NCI-H774 (cell line): ENCODE measurements at places on chromosomes 4 and X.

DNA sequence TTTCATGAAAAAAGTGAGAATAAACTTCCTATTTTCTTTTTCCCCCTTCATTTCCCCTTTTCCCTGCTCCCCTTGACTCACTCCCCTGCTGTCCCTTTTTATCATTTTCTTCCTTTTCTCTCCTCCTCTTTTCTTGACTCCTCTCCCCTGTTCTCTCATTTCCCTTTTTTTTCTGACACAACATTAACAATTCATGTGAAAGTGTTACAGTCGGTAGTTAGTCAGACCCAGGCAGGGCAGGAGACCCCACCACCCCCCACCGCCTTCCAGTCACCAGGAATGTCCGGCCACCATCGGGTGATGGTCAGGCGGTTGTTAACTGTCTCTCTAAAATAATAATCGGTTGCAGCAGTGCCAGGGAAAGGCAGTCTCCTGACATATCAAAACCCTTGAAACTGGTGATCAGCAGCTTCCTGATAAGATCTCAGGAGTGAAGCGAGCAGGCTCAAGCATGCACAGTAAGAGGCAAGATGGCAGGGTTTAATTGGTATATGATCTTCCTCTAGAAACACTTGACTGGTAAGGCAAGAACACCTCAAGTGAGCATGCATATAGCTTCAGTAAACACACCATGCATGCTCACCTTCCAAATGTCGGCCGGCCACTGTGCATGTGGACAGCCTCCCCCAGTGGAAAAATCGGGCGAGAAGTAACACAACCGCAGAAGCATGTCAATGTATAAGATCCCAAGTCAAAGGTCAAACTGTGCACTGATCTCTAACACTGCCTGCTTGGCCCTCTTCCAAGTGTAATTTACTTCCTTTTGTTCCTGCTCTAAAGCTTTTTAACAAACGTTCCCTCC lies 191.4 kb downstream of the NDST4 start:
- DNase-seq: no peak

DNA sequence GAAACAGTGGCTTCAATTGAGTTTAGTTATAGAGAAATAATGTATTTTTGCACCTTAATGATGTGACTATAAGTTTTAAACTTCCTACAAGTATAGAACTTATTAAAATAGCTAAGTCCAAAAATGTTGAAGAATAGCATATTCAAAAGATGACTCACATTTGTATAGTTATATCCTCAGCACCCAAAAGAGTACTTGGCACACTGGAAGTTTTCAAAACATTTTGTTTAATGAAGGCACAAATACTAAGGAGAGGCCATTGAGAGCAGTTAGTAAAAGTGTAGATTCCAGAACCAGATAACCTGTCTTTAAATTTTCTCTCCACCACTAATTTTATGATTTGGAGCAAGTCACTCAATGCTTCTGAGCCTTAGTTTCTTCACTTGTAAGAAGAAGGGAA lies 226.9 kb upstream of the MID1 start:
- DNase-seq: no peak

GRCh38 chrX:12972878-12973560 lies 1.9 kb upstream of the TMSB4X start:
- DNase-seq: no peak

DNA sequence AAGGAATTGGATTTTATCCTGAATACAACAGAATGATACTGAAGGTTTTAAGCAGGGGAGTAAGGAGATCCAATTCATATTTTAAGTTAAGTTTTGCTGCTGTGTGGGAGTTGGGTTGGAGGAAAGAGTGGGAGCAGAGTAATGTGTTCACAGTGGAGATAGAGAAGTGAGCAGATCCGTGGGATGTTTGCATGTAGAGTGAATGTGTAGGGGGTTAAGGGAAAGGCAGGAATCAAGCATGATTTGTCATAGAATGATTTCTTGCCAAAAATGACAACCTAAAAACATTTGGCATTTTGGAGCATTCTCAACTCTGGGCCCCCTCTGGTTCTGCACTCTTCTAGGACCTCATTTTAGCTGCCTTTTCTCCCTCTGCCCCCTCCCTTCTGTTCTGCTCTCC lies 76.6 kb downstream of the ARHGAP10 start:
- no peak for DNase-seq

- no peak for DNase-seq
These were observed 265.1 kb downstream of the GBA3 start for GRCh38 chr4:22957774-22958309.

DNA sequence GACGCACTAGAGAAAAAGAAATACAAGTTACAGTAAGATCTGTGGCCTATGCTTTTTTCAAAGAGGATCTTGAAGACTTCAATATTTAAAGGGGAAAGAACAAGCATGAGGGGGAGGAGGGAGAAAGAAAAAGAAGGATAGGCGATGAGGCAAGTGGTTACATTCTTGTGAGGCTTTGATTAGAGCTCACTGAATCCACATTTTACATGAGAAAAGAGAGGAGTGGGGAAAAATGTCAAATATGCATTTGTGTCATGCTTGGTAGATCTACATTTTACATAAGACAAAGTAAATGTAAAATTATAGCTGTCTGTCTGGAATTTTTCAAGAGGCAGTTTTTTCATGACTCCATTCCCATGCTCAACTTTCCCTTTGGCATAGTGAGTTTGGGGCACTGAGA lies 965.9 kb downstream of the FSTL5 start:
- DNase-seq: no peak

GRCh38 chrX:53882331-53882730 lies 161.9 kb downstream of the PHF8 start:
- DNase-seq: no peak

DNA sequence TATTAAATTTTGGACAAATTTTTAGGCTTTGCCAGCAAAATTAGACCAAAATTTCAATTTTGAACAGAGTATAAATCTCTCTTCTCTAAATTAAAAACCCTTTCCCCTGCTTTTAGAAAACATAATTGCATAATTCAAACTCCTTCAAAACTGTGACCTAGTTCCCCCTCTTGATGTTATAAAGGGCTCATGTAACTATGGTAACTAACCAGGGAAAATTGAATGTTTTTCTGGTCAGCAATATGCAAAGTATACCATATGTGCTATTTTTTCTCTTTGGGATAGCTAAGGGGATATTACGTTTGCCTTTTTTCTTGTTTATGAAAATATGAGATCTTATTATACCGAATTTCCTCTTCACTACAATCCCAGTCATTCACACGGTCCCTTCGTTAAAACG lies 5.1 kb upstream of the ING2 start:
- DNase-seq: no peak

- DNase-seq: no peak
These were observed 346.2 kb downstream of the MAPK10 start for GRCh38 chr4:86013621-86014020.
